ENCODE measurements at places on chromosomes 3 and 15.

DNA sequence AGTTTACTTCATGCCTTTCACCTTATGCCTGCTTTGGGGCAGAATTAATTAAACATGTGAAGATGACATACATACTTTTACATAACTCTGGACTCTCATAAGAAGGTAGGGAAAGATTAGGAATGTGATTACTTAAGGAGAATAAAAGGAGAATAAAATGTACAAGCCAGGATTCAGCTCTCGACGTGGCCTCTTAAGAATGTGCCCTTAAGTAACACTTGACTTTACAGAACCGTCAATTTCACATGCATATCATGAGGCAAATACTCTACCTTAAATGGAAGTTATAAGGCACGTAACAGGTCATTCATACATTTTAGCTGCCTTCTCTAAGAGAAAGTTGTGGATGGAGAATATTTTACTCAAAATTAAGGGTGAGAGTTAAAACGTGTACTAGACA, 263.7 kb upstream of the LMCD1 start:
- no peak for DNase-seq

GRCh38 chr3:121793078-121793477, 41.8 kb downstream of the IQCB1 start:
- no peak for DNase-seq

DNA sequence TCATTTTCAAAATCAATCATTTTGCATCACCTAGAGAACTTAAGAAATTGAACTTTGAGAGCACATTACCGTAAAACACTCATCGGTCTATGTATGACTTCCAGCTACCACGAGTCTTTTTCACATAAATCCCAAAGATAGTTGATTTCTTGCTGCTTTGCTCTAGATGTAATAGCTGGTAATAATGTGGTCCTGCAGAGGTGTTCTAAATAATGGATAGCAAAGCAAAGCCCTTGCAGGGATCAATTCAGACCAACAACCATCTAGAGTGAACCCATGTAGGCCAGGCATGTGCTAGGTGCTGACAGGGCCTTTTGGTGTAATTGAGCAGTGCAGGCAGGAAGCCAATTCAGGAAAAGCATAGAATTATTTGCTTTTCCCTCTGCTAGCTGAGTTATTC, 26.1 kb upstream of the C3orf80 start:
- DNase-seq = no peak

- DNase-seq = no peak
Measured at GRCh38 chr15:80404057-80404760, at the start of gene ARNT2. Gene ARNT2, plus strand, starts transcription at chr15:80404382. Its CDS starts 134 bp downstream, at chr15:80404516.

GRCh38 chr3:354432-354831, 157.9 kb downstream of the CHL1 start:
- no peak for DNase-seq

- no peak for DNase-seq
Measured at GRCh38 chr15:71469413-71469812, 340.9 kb upstream of the NR2E3 start.

DNA sequence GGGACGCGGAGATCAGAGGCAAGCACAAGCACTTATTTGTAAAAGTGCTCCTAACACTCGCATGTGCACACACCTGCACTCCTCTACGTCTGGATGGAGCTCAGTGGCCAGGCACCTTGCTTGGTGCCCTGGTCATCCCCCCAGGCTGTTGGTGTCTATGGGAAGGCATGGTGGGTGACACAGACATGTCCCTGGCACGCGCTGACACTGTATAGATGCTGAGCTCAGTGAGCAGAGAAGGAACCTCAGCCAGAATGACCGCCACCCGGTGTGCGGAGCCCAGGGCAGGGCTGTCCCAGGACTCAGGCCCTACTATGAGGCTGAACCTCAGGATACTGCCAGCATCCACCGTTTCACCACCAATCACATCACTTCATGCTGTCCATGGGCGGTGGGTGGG, 64.5 kb downstream of the NIPA2 start:
- DNase-seq = no peak

DNA sequence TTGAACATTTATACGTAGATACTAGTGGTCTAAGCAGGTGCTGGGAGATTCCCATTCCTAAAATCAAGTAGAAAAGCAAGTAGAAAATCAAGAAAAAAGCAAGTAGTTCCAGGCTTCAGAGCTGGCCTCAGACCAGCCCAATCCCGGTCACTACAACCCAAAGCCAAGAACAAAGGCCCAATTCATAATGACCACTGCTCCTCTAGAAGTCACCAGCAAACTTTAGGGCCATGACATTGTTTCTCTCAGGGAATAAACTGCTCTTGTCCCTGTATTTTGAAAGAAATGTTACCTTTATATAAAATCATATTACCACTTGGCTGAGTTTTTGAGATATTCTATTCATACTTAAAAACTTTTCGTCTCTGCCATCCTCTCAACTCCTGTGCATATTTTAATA, 106.3 kb upstream of the IL12A start:
- no peak for DNase-seq

GRCh38 chr3:103459815-103460214, 1025.0 kb downstream of the ZPLD1 start:
- DNase-seq = no peak

DNA sequence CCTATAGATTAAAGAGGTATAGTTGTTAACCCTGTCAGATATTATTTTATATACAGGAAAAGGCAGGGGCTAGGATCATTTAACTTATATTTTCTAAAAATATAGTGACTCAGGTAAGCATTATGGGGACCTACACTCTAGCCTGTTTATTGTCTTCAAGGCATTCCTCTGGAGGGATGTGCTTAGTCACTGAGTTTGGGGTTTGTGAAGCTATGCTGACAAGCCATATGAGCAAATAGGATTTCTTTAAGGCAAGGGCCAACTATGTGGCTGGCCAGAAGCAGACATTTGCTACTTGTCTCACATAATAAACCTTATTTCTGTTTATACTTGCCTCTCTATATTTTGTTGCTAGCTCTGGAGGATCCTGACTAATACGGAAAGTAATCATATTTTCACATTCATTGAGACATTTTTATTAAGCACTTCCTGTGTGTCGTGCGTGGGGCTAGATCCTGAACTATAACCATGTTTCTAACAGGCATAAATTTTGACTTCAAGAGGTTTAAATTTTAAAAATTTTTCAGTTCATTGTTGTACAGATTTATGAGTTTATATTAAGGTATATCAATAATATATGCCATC, 153.4 kb downstream of the OTOL1 start:
- no peak for DNase-seq

DNA sequence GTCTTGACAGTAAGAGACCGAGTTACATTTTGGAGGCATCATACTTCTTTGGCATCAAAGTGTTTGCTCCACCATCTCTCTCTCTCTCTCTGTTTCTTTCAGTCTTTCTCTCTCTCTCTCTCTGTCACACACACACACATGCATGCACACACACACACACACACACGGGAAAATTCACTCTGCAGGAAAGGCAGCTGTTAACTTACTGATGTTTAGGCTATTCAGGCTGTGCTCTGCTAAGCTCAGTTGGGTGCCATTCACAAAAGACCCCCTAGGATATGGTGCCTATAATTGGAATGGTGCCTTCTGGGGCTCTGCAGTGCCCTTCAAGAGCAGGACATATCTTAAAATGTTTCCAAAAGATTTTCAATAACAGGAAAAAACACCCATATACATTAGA, 78.2 kb downstream of the KCNH8 start:
- no peak for DNase-seq

- DNase-seq = no peak
Measured at GRCh38 chr3:11053926-11054503, 61.5 kb downstream of the SLC6A1 start.

DNA sequence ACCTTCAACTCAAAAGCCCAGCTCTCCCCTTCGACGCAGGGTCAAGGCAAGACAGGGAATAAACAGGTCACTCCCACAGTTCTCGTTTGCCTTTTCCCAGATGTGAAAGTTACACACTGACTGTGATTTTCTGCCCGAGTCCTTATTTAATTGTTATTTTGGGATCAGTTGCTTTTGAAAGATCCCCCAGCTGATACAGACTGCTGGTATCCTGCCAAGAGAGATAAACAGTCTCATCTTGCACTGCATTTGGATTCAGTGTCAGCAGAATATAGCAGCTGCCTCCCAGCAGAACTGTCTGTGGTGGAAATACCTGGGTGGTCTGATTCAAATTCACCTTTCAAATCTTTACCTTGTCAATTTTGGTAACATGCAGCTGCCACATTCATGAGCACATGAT, 56.0 kb upstream of the FAM3D start:
- DNase-seq = no peak

DNA sequence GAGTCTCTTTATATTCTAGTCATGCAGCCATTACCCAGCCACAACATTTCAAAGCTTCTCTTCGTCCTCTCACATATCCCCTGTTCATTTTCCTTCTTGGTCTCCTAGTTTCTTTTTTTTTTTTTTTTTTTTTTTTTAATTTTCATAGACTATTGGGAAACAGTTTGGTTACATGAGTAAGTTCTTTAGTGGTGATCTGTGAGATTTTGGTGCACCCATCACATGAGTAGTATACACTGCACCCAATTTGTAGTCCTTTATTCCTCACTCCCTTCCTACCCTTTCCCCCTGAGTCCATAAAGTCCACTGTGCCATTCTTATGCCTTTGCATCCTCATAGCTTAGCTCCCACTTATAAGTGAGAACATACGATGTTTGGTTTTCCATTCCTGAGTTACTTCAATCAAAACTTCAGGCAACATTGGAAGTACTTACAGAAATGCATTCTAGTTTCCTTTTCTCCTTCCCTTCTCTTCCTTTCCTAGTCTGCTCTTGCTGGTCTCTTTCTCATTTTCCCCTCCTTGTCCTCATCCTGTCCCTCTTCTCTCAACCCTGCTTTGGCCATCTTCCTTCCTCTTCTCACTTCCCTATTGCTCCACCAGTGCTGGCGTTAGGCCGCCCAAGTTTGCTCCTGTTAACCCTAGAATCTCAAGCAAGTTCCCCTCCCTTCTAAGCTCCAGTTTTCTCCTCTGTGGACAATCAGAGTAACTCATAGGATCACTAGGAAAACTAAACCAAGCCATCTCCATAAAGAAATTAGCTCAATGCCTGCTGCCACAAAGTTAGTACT, 4.8 kb downstream of the ATP8B4 start:
- DNase-seq = no peak

DNA sequence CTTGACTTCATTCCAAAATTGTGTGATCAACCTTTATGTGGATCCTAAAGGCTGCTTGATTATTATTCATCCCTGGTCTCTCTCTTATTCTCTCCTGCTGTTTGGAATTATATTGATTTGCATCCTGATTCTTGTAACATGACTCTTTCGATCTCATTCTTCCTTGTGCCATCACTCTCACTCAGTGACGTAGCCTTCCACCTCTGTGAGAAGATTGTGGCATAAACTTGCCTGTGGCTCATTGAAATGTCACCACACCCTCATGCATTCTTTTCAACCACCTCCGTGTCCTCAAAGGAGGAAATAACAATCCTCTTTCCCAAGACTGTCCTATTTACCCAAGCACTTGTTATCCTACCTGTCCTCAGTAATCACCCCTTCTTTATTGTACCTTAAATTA, 41.3 kb upstream of the GCNT3 start:
- no peak for DNase-seq

- no peak for DNase-seq
Measured at GRCh38 chr3:5126586-5126985, 4.5 kb downstream of the ARL8B start.

Data from effector memory CD4-positive, alpha-beta T cell (primary cell).